Fibroblast of gingiva (primary cell): ENCODE measurements at places on chromosomes 1 and 21.

- DNase-seq = no peak
Observed at GRCh38 chr1:27018316-27018715, 5.7 kb upstream of the TENT5B start.

- DNase-seq = no peak
Observed at GRCh38 chr1:110161849-110162248, 11.6 kb downstream of the SLC6A17 start.

- DNase-seq = no peak
Observed at GRCh38 chr1:219144658-219145315, 28.9 kb upstream of the LYPLAL1 start.

- DNase-seq = no peak
Observed at GRCh38 chr1:196442366-196442765, 165.9 kb downstream of the KCNT2 start.

- no peak for DNase-seq
Observed at GRCh38 chr1:25813071-25813733, 6.6 kb upstream of the MTFR1L start.

GRCh38 chr1:145918992-145919939, 749 bp upstream of the PEX11B start:
- DNase-seq = peak; percentile 42

- no peak for DNase-seq
Observed at GRCh38 chr1:38076038-38076437, 29.4 kb upstream of the POU3F1 start.

DNA sequence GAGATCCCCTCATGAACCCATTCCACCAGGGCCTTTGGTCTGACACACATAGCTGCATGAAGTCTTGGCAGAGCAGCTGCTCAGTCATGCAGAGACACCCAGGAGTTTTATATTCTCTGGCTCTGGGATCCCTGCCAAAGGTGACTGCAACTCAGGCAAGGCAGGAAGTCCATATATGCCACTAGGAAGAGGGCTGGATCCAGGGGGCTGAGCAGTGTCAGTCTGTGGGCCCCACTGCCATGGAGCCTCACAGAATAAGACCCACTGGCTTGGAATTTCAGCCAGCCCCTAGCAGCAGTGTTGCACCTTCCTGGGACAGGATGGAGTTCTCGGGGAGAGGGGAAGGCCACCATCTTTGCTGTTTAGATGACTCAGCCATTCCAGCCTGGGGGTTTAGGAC, 199.7 kb downstream of the TBX15 start:
- peak; percentile 23 for DNase-seq

GRCh38 chr1:159704481-159704880, 9.9 kb downstream of the CRP start:
- DNase-seq = no peak

DNA sequence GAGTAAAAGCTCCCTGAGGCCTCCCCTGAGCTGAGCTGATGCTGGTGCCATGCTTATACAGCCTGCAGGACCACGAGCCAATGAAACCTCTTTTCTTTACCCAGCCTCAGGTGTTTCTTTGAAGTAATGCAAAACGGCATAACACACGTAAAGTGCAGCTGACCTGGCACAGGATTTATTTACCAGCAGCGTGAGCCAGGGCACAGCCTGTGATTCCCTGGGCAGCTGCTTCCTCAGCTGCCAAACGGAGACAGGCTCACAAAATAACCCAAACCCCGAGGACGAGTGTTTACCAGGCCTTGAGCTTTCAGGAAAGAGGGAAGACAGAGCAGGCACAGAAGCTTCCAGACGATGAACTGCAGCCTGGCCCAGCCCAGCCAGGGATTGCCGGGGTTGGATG, 120.6 kb upstream of the ARHGEF16 start:
- no peak for DNase-seq

DNA sequence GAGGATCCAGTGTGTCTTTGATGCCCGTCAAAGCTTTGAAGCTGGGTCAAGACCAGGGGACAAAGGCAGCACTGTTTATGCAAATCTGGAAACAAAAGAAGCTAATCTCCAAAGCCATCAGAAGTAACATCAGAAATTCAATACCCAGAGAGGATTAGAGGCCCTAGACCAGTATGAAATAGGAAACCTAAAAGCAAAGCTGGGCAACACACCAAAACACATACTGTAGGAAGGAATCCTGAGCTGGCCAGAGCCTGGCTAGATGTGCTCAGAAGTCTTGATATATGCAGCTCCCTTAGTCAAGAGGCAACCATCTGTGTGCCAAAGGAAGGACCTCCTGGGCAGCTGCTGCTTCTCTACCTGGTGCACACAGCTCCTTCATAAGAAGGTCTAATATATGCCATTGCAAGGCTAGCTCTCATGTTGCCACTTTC, 12.3 kb downstream of the COLGALT2 start:
- peak; percentile 94 for DNase-seq

DNA sequence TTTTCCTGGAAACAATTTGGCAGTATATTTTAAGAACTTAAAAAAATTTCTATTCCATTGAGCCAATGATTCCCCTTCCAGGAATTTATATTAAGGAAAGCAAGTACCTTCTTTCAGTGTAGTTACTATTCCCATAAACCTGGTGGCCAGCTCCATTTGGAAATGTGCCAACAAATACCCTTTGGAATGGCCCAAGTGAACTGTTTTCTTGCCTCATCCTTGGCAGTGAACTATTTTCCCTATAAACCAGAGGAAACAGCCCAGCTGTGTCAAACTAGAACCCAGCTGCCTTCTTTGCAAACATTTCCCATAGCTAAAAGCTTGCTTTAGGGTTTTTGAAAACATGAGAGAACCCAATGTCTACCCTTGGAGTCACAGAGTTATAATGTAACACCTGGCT, 496.9 kb downstream of the NEGR1 start:
- no peak for DNase-seq

DNA sequence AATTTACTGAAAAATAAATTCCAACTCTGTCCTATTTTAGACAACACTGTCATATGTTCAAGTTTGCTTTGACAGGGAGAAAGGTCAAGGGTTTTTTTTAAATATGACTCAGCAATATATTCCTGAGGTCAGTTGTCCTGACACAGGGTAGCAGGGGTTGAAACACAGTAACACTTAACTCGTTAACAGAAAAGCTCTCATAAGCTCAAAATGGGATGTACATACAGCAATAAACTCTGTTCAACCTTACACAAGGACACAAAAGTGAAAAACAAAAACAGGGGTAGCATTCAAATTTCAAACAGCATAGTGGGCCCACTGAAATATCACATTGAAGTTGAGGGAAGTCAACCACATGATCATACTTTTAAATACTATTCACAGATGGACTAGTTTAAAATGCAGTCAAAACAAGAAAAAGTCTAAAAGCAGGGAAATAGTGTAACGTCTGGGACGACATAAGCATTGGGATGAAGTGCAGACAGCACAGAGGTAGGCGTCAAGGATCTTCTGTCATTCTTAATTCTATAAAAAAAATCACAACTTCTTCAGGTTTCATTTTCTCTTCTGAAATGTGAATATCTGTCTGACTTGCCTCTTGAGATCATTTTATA, 89.9 kb downstream of the SLC44A5 start:
- no peak for DNase-seq

- DNase-seq = no peak
Observed at GRCh38 chr1:243526180-243526579, 270.3 kb downstream of the SDCCAG8 start.

DNA sequence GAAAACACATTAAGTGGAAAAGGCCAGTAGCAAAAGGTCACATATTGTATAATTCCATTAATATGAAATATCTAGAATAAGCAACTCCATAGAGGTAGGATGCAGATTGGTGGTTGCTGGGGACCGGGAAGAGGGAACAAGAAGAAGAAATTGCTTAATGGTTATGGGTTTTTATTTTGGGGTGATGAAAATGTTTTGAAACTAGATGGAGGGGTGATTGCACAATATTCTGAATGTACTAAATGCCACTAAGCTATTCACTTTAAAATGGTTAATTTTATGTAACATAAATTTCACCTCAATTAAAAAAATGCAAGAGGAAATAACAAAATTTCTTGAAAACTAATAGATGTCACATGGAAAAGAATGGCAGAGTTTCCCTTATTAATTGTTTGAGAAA, 6.7 kb downstream of the KIAA0040 start:
- no peak for DNase-seq

DNA sequence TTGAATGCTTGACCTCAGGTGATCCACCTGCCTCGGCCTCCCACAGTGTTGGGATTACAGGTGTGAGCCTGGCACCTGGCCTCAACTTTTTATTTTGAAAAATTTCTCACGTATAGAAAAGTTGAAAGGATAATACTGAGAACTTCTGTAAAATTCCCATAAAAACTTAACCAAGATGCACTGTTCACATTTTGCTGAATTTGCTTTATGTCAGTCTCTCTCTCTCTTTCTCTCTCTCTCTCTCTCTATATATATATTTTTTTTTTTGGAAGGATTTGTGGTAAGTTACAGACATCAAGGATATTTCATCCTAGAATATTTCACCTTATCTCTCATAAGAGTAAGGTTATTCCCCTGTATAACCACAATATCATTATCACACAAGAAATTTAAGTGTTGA, 5.9 kb downstream of the PEX14 start:
- no peak for DNase-seq

DNA sequence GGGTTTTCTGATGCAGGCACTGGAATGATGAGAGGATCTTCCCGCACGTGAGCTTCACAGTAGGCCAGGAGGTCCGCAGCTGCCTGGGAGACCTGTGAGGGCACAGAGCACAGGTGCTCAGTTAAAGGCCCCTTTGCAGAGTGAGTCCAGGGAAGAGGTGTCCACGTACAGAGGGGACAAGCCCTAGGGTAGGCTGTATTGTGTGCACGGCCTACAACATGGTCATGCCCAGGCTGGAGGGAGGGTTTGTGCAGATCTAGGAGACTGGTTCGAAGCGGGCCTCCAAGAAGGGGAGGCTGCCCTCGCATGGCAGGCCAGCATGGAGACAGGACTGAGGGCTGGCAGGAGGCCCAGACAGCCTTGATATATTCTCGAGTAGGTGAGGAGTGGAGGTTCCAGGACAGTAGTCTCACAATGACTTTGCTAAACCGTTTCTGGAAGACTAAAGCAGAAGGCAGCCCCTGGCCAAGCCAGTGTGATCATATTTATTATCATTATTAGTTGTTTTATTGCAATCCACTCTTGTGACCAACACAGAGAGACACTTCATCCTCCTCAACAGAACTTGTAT, 48.0 kb upstream of the B3GALNT2 start:
- DNase-seq = no peak

DNA sequence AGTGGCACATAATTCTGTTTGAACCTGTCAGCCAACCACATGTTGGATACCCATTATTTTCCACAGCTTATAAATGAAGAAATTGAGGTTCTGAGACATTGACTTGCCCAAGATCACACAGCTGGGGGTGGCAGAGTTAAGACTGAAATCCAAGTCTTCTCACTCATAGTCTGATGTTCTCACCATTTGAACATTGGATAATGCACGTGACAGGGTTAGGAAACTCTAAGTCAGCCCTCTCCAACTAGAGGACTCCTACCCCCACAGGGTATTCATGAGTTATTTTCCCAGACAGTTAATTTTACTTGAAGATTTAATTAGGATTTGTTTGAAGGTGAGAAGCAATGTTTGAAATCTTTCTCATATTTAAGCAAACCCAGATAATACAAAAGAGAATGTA, 38.1 kb upstream of the C1orf105 start:
- no peak for DNase-seq

- no peak for DNase-seq
Observed at GRCh38 chr1:53141487-53142055, 867 bp downstream of the SLC1A7 start.

DNA sequence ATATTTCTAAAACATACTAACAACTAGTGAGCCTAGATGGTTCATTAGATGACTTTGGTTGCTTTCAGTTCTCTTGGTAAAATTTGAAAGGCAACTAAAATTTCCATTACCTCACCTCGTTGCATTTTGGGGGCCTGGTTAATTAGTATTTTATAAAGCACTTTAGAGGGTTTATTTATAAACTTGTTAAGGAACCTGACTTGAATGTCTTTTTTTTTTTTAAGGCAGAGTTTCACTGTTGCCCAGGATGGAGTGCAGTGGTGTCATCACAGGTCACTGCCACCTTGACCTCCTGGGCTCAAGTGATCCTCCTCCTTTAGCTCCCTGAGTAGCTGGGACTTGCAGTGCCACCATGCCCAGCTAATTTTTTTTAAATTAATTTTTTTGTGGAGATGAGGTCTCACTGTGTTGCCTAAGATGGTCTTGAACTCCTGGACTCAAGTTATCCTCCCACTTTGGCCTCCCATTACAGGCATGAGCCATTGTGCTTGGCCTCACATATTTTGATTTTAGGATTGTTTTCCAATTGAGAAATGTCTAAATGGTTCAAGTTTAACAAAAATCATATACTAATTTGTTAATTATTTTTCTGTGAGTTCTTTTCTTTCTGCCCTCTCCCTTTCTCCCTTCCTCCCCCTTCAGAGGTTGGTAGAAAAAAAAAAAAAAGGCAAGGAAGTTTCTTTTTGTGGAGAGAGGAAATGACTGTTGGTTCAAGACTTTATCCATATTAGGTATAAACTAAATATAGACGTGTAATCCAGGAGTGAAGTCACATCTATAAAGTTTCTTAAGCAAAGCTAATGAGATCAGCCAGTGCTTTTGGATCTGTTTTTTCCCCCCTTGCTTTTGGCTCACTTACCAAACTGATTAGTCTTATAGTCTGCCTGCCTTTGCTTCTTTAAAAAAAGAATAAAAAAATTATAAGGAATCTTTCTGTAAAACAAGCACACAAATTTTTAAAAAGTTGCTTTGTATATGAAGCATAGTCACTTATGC, 24.7 kb downstream of the CLIC4 start:
- peak; percentile 92 for DNase-seq

DNA sequence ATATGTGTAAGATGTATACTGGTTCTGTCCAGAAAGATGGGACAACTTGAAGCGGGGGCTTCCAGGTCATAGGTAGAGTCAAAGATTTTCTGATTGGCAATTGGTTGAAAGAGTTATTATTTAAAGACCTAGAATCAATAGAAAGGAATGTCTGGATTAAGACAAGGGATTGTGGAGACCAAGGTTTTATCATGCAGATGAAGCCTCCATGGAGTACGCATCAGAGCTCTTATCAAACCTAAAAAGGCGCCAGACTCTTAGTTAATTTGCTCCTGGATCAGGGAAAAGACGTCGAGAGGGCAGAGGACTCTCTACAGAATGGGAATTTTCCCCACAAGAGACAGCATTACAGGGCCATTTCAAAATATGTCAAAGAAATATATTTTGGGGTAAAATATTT, 23.7 kb upstream of the ETV3 start:
- DNase-seq = no peak

- no peak for DNase-seq
Observed at GRCh38 chr1:221161571-221162041, 282.4 kb downstream of the HLX start.

DNA sequence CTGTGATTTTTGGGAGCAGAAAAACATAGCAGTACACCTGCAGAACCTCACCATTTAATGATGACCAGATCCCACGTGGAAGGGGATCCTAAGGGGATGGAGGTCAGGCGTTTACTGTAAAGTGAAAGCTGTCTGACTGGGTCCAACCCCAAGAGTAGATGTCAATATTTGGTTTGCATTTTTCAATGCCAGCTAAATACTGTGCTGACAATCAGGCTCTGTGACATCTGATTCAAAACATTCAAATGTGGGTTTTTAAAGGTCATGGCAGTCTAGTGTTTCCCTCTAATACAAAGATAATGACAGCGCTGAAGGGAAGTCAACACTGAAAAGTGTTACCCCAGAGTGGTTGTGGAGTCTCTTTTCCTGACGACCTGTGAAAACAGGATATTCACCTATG, 68.1 kb downstream of the SPAG17 start:
- no peak for DNase-seq

GRCh38 chr1:18452550-18452949, 28.2 kb upstream of the KLHDC7A start:
- DNase-seq = no peak
